NCI-H1436 (cell line): ENCODE measurements at places on chromosomes 11 and 22.

- no peak for DNase-seq
These were observed 553.7 kb downstream of the MN1 start for GRCh38 chr22:27247701-27248434.

DNA sequence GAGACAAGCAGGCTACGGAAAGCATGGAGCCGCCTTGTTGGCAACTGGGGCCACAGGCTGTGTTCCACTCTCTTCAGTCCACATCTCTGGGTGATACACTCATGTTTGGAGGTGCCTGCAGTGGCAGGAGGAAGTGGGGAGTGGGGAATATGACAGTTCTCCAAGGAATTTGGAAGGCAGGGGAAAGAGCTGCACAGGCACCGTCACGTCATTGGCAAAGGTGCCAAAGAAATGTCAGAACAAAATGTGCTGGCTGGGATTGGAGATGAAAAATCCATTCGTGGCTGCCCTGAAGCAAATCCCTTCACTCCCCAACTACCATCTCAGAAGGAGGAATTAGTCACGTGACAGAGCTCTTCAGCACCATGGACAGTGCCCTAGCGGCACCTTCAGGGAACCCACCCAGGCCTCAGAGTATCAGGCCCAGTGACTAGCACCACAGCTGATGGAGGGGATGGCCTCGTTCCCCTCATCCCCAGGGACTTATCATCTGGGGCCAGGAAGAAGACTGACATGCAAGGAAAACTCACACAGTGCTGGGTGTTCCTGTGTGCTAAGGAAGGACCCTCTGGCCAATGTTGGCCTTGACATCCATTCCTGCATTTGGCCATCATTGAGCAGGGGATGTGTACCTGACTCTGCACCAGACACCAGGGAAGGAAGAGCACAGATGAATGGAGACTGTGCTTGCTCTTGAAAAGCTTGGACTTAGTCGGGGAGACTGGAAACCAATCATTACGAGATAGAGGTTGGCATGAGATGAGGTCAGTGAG, 48.5 kb upstream of the PRDM11 start:
- DNase-seq, result no peak

GRCh38 chr22:17079572-17079971, 5.2 kb upstream of the IL17RA start:
- DNase-seq, result no peak

DNA sequence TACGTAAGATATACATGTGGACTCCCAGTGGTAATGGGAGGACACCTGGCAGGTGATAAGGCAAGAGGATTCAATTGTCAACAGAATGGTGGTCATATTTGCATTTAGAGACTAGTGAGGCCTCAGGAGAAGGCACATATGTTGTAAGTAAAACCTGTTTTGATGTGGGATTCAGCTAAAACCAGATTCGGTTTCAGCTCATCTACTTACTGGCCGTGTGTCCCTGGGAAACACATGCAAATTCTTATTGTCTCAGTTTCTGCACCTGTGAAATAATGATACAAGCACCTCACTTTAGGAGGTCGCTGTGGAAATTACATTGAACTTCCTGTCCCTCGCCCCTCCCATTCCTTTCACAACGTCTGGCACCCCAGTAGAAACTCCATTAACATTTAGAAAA, 78.9 kb upstream of the FIBIN start:
- DNase-seq, result no peak

GRCh38 chr11:69167916-69168691, 12.4 kb downstream of the SMIM38 start:
- DNase-seq, result no peak

DNA sequence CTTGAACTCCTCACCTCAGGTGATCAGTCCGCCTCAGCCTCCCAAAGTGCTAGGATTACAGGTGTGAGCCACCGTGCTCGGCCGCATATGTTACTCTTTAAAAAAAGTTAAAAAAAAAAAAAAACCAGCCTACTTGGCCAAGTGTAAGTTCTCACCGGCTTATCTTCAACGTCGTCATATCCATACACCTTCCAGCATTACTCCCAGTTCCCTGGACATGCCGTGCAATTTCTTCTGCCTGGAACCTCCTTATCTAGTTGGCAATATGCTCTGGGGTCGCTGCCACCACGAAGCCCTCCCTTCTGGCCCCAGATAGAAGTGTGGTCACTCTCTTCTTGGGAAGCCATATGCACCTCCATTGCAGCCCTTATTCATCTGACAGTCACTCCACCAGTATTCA, 36.3 kb upstream of the CBX7 start:
- DNase-seq, result no peak

DNA sequence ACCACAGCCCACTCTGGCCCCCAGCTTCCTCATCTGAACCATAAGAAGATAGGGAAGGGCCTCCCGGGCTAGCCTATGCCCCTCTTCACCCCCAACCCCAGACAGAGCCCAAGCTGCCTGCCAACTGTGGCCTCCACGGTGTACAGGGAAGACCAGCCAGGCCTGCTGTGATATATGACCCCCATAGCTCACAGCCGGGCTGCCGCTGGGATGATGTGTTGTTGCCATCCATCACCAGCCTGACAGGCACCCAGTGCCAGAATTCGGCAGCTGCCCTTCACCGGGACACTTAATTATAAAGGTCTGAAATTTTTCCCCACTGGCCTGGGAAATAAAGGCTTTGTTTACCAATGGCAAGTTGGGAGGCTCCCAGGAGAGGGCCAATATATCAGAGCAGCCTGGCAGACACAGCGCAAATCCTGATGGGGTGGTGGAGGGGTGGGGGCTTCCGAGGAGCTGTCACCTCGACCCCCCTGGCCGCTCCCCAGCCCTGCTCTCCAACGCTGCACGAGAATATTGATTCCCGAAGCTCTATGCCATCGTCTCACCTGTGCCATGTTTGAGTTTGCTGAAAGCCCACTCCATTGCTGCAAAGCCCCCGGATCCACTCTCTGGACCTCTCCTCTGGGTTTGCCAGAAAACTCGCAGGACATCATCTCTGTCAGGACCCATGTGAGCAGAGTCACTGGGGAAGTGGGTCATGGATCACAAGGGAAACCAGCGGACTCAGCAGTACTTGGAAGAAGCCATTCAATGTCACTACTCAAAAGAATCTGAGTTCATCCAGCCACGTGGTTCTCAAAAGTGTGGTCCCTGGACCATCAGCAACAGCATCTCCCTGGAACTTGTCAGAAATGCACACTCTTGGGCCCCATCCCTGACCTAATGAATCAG, 296.9 kb downstream of the MN1 start:
- DNase-seq, result no peak

GRCh38 chr11:68330700-68331337, 18.4 kb downstream of the LRP5 start:
- no peak for DNase-seq
